ENCODE measurements at places on chromosomes 5 and 9.

DNA sequence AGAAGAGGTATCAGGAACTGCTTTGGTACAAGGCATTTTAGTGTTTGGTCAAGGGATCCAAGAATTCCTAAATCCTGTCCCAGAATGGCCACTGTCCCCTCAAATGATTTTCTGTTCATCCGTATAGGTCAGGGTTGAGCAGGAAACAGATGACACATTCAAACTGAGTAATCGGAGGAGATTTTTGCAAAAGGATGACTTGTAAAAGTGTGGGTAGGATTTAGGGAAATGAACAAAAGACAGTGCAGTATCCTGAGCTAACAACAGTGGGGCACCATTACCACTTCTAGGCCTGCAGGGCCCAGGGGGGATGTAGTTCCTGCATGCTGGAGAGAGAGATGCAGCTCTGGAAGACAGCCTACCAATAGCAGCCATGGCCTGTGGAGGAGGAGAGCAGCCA is 290.1 kb downstream of the ZSWIM6 start:
- no peak for DNase-seq

DNA sequence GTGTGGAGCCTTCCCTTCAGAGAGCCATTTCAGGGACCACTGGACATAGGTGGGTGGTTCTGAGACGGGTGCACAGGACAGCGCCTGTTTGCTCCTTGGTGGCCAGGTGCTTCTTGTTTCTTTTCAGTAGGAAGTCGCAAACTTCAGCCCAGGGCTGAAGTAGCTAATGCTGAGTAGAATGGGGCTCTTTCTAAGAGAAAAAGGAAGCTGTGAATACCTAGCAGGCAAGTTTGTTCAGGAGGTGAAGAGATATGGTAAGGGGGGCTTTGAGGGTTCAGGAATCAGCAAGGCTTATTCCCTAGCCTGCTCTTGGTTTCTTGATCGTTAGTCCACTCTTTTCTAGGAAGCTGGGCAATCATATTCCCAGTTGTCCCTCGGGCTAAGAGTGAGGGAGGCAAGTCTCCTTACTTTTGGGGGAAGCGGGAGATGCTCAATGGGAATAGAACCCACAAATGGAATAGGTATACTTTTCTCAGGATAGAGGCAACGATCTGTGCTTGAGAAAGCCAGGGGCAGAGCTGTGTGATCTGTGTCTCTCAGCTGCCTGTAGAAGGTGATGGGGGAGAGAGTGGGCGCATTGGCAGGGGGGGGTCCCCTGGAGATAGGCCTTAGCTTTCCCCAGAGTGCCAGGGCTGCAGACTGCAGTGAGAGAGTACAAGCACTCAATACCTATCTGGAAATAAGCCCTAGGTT is 1.9 kb upstream of the PURA start:
- DNase-seq, result no peak

DNA sequence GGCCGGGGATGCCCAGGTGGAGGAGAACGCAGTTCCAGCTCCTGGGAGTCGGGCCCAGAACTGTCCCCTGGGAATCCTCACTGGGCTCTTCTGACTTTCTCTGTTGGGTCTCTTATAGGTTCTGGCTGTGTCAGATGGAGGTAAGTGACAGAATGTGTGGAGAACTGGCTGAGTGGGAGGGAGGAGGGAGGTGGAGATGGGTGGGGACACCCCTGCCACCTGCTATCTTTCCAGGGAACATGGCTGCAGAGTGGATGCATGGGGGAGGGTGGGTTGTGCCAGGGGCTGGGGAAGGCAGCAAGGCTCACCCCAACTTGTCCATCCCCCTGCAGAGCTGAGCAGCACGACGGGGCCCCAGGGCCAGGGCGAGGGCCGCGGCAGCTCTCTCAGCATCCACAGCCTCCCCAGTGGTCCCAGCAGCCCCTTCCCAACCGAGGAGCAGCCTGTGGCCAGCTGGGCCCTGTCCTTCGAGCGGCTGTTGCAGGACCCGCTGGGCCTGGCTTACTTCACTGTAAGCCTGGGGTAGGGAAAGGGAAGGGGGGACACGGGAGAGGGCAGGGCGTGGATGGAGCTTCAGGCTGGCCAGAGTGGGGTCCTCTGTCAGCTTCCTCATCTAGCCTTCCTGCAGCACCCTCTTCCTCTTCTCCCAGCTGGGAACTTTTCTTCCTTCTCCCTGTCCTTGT is 8.3 kb downstream of the RGS14 start:
- no peak for DNase-seq

DNA sequence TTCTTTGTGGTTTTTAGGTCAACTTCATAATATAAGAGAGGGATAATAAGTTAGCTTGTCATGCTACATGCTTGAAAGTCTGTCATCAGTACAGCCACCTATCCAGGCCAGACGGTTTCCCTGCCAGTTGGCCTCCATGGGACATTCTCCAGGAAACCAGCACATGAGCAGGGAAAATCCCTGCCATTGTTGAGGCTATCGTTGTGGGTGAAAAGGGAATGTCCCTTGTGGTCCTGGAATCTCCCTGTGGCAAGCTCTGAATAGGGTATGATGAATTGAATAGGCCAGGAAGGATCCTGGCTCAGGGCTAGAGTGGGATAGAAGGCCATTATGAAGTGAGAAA is 12.3 kb downstream of the F2RL1 start:
- DNase-seq, result no peak

GRCh38 chr9:133440874-133441273 is 18.7 kb downstream of the ADAMTS13 start:
- DNase-seq, result peak; percentile 61

DNA sequence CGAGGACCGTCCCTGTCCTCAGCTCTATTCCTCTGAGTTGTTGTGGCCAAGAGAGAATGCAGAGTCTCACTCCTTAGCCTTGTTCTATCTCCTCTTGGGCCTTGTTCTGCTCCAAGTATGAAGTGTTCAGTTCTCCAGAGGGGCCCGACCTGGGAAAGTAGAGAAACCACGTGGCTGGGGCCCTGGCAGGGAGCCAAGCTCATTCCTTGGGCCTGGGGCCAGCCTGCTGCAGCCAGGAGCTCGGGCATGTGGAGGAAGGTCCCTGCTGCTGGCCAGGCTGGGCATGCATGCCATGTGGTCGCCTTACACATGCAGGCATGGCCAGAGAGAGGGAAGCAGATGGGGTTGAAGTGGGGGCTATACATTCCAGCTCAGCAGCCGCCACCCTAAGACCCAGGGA is 60.7 kb downstream of the COL27A1 start:
- DNase-seq, result no peak

GRCh38 chr9:3507395-3508077 is 18.3 kb downstream of the RFX3 start:
- no peak for DNase-seq

DNA sequence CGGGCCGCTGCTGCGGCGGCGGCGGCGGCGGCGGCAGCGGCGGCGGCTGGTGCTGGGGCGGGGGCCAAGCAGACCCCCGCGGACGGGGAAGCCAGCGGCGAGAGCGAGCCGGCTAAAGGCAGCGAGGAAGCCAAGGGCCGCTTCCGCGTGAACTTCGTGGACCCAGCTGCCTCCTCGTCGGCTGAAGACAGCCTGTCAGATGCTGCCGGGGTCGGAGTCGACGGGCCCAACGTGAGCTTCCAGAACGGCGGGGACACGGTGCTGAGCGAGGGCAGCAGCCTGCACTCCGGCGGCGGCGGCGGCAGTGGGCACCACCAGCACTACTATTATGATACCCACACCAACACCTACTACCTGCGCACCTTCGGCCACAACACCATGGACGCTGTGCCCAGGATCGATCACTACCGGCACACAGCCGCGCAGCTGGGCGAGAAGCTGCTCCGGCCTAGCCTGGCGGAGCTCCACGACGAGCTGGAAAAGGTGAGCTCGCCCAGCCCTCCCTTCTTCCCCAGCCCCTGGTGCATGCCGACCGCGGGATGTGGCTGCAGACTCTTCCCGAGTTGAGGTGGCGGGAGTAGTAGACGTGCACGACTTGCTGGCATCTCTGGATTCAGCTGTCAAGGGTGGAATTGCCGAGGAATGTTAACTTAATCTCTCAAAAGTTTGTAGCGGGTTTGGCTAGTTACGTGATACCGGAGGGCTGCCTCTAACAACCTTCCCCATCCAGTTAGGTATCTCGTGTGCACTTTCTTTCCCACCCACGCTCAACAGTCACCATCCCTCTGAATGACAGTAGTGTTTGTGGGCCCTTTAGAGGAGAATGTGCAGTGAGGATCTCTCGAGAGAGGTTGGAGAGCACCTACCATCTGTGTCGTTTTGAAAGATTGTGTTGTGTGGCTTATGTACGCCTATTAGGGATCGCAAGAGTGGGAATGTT is 932 bp downstream of the SLC12A2 start:
- DNase-seq, result peak; percentile 27

- no peak for DNase-seq
Measured at GRCh38 chr5:102277144-102277543, 18.9 kb downstream of the SLCO4C1 start.

GRCh38 chr9:111679199-111679598 is 17.8 kb downstream of the GNG10 start:
- DNase-seq, result no peak

GRCh38 chr5:1231354-1231905 is 6.2 kb downstream of the SLC6A18 start:
- DNase-seq, result no peak

DNA sequence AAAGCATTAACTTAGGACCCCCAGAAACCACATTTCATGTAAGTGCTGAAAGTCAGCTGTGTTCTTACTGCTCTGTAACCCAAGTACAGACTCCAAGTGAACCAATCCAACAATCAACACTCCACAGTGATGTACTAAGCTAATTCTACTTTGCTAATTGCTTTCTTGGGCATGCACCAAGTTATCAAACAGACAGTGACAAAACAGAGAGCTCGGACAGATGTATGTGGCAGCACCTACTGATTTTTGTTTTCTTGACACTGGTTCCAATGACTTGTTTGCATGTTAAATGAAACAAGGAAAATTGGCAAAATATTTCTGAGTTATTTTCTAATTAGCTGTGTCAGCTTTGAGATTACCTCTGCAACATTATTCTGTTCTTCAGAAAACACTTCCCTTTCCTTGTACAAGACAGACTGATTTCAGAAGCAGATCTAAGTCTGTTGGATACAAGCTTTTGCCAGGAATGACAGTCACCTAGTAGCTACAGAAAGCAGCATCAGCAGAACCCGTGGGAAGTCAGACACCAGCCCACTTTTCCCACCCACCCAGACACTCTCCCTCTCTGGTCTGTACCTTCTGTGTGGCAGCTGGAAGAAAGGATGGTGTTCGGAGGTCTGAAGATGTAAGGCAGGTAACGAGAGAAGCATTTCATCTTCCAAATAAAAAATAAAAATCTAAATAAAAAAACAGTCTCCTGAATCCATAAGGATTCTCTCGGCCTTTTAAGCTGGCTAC is 176.7 kb upstream of the PPP2R2B start:
- DNase-seq, result no peak

GRCh38 chr9:124774129-124774978 is 2.6 kb upstream of the OLFML2A start:
- peak; percentile 73 for DNase-seq

- DNase-seq, result no peak
Measured at GRCh38 chr5:54567996-54568395, 50.4 kb downstream of the SNX18 start.

DNA sequence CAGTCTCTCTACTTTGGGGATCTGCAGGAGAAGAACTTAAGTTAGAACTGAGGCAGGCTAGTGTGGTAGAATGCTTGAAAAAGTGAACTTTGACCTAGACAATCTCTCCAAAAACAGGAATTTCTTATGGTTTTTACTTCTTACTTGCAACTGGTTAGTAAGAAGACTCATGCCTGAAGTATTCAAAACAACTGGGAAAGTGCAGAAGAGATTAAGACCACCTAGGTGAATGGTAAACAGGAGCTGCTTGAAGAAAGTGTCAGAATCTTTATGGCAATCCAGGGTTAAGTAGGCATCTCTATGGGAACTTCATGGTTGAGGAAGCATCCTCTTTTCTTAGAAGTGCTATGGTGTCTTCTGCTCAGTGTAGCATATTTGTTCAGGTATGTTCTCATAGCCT is 428.6 kb upstream of the TLE4 start:
- DNase-seq, result no peak

DNA sequence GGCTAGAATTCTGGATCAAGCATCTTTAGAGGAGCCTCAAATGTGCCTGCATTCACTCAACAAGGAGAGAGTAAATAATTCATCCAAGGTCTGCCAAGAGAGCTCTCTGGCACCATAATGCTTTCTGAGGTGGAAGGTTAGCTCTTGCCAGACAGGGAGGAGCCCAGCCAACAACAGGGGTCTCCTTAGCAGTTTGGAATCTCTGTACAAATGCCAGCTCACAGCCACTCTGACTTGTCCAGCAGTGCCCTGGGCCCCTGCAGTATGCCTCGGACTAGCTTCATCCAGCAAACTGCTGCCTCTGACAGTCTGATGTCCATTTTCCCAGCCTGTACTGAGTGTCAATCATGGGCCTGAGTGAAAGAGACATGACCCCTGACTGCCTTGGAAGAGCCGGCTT is 127.2 kb upstream of the SLC44A1 start:
- DNase-seq, result no peak

Measured in dorsolateral prefrontal cortex (tissue), 122 donors.